ENCODE measurements at places on chromosomes 13 and 19.

GRCh38 chr13:104181526-104182231 is 1115.5 kb upstream of the SLC10A2 start:
- DNase-seq, result no peak

- DNase-seq, result no peak
Observed at GRCh38 chr19:49823472-49823871, 5.4 kb downstream of the MED25 start.

DNA sequence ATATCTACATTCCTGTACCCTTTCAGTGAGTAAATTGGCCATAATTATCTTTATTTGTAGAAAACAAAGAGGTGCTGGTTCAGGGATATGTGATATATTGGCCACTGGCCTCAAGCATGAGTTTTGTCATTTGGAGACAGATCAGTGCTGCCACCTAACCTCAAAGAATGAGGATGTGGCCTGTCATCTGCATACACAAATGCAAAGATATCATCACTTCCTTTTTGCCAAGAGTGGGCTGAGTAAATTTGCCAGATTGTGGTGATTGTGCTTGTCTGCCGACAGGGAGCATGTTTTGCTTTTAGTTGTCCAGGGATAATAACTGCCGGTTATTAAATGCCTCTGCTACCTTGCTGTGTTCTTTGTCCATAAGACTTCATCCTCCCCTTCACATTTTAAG is 44.2 kb downstream of the WASF3 start:
- DNase-seq, result no peak

DNA sequence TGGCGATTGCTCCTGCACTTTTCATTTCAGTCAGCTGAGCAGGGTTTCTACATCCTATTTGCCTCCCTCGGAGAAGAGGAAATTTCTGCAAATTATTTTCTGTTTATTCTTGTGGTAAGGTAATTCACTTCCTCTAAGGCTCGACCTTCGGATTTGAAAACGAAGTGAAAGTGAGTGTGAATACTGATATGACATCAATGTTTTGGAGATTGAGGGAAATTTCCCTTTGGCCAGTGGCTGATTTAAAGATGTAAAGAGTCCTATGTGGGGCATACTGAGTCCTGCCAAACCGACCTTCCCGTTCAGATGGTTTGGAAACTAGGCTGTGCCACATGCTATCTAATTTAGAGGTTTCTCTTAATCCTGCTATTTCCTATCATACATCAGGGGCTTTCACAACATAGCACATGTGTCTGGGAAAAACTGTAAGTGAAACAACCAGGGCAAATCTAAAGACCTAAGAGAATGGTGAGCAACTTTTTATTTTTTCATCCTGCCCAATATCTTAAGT is 112.3 kb downstream of the POSTN start:
- no peak for DNase-seq

- DNase-seq, result no peak
Observed at GRCh38 chr13:102402290-102402689, 442 bp upstream of the FGF14 start.

DNA sequence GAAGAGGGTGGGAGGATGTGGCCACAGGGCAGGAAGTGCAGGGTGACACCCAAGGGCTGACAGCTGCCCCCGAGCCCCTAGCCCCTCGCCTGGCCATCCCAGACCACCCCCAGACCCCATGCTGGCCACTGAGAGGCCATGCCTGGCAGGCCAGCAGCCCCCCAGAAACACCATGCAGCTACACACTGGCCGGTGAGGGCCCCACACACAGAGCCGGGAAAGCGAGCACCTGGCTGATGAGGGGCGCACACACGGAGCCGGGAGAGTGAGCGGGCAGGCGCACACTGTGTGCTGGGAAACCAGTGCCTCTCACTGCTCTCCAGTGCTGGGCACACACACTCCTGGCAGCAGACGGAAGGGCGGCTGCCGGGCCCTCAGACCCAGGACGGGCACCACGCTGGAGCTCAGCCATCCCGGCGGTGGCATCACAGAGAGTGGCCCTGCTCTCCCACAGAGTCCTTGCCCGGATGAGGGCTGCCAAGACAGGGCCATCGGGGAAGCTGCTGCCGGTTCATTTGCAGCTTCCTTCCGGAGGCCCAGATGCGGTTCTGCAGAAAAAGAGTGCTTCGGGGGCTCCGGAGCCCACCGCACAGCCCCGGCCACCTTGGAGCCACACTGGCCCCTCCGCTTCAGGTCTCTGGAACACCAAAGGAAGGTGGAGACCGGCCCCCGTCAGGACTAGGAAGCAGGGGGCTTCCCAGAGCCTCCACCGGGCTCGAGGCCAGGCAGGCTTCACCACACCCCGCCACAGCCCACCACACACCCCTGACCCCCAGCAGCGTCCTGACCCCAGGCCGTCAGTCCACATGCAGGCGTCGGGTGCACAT is 76.4 kb downstream of the SPACA7 start:
- no peak for DNase-seq

DNA sequence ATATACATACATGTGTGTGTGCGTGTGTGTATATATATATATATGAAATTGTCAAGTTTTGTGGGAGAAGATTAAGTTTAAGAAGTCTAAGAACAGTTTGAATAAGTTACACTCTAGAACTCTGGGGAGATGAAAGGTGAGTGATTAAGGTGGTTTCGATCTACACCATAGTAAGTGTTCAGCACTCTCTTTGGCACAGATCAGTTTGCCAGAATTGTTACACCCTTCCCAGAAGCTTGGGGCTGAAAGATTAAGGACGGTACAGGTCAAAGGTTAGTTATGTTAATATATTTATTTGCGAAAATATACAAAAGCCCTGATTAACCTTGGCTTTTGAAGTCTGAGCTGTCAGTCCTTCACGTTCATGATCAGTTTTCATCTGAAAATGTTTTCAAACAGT is 309.1 kb downstream of the KLF5 start:
- DNase-seq, result no peak

GRCh38 chr19:6374711-6375410 is 872 bp downstream of the PSPN start:
- DNase-seq, result no peak

- DNase-seq, result no peak
Observed at GRCh38 chr13:97944396-97945029, 9.0 kb upstream of the IPO5 start.

DNA sequence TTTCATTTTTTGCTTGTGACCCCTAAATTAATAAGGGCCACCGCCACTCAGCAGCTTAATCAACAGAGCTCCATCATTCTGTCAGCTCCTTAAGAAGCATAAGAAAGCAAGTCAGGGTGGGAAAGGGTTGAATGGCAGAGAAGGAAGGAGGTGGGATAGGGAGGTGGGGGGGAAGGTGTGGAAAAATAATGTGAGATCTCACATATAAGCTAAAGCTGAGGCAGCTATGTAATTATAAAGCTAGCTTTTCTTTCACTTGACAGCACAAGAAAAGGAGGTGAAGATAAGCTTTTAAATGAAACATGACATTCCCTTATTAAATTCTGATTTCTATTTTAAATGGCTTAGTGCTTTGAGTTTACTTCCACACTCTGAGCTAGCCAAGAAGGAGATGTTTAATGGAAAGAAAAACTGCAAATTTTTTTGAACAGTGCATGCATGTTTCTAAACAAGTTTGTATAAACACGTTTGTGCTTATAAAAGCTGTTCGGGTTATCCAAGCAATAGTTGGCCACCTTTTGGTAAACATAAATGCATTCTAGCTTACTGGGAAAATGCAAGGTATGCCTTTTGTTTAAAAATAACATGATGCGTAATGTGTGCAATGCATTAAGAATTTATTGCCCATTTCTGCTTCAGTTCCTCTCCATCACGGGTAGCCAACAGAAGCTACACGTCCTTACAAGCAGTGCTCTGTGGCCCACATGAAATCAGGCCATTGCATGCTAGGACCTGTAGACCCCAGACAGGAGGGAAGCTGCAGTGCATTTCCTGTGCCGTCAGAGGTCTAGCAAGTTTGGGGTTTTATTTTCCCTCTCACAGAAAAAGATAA is 96.2 kb downstream of the LHFPL6 start:
- DNase-seq, result no peak

- DNase-seq, result no peak
Observed at GRCh38 chr19:4051175-4052101, 15.3 kb downstream of the ZBTB7A start.

DNA sequence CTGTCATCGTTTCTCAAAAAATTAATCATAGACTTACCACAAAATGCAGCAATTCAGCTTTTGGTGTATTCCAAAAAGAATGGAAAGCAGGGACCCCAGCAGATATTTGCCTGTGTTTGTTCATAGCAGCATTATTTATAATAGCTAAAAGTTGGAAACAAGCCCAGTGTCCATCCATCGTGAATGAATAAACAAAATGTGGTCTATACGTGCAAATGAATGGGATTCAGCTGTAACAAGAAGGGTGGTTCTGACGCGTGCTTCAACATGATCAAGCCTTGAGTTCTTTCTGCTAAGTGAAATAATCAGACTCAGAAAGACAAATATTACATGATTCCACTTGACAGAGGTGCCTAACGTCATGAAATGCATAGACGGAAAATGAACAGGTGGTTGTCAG is 36.4 kb downstream of the PSG11 start:
- no peak for DNase-seq

DNA sequence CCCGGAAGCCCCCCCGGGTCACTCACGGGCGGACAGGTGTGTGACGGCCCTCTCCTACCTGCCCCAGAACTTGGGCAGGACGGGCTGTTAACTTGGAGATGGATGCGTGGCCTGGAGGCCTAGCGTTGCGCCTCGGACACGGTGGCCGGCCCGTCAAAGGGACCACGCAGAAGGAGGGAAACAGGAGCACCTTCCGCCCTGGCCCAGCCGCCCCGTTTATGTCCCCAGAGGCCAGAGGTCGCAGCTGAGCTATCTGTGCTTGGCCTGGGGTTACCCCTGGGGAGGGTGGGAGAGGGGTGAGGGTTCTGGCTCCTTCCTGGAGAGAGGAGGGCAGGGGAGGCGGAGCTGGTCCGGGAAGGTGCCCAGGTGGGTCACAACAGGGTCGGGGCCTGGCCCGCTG is 35.6 kb downstream of the GADD45B start:
- no peak for DNase-seq

- DNase-seq, result no peak
Observed at GRCh38 chr13:103066079-103066780, at the start of gene SLC10A2. TSS of gene SLC10A2 (minus strand) at chr13:103066417. CDS start at chr13:103066249, 168 bp downstream.

DNA sequence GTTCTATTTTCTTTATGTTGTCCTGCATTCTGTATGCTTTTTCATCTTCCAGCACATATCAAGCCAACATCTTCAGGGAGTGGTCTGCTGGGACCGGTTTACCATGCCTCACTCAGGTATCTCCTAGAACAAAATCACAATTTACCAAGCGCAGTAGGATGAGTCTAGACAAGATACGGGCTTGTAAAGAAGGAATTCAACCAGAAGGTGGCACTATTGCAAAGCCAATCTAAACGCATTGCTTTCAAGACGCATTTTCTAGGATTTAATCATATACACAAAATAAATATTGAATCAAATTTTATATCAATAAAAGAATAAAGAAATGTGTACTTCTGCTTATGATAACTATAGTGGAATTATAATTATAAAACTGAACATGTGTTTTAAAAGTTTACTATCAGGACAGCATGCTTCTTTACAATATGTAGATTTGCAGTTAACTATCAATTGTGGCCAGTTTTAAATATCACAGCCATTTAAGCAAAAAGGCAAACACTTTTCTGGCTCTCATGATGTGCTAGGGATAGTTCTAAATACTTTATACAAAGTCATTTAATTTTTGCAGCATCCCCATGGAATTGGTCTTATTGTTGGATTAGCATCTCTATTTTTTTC is 16.1 kb upstream of the TPP2 start:
- no peak for DNase-seq

DNA sequence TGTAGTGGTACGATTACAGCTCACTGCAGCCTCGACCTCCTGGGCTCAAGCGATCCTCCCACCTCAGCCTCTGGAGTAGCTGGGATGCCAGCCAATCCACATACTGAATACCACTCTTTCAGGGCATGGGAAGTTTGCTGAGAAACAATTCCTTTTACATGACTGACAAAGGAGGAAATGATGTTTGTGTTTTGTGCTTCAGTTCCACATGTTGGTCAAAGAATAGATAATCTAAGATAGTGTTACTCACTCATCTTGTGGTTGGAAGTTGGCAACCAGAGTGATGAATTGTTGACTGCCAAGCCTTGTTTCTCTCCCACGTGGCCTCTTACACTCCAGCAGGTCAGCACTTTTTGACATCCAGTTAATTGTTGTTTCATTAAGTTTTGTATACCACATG is 7.6 kb downstream of the MBD3L2B start:
- no peak for DNase-seq

DNA sequence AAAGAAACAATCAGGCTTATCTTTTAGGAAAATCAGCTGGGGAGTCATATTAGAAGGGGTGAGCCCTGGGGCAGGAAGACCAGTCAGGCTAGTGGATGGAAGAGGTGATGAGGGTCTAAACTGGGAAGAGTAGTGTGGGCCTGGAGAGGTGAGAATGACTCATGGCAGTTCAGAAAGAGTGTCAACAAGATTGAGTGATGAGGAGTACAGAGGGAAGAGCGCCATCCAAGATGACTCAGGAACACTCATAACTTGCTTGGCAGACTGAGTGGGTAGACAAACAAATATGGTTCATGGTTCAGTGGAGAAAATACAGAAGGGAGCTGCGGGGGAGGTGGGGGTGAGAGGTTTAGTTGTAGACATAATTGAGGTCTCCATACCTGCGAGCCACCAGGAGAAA is 17.3 kb upstream of the CLDN10 start:
- DNase-seq, result no peak

DNA sequence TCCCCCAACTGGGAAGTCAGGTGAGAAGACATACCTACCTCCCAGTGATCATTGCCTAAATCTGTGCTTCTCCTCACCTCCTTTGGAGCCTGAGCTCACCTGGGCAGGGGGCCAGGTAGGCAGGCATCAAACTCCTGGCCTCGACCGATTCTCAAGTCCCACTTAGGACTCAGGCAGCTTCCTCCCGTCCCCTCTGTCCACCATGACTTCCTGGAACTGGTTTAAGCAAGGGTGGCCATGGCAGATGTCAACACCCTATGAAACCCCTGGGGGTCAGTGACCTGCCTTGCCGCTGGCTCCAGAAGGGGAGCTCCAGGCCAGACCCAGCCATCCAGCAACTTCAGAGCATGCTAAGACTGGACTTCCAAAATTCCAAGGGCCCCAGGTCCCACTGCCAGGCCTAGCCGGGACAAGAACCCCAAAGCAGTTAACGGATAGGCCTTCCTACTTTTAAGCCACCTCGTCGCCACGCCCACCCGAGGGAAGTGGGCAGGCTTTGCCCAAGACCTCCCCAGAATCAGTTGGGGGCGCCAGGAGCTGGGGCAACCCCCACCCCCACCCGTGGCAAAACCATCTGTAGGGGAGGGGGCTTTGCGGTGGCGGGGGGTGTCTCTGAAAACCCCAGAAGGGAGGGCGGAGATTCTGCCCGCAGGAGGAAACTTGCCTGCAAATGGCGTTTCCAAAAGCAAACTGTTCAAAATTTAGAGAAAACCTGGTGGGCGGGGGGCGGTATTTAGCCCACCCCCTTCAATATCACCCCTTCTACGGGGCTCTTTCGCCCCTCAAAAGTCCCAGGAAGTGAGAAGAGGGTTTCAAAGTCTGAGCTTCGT is 657 bp downstream of the PLIN3 start:
- peak; percentile 28 for DNase-seq

DNA sequence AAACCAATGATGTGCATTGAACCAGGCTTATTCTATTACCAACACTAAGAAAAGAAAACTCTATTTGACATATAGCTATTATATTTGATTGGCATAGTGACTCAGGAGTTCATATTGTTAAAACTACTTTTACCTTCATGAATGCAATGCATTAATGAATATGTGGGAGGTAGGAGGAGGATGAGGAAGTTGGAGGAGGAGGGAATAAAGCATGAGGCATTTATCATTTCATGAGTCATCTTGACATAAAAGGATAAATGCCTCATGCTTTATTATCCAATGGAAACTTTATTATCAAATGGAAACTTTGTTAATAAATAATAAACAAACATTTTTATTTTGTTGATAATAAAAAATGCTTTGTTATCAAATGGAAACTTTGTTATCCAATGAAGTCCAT is 116.5 kb downstream of the SPRY2 start:
- DNase-seq, result no peak

Data from activated CD4-positive, alpha-beta T cell treated with anti-CD3 and anti-CD28 coated beads for 24 hours (primary cell).